ENCODE measurements at places on chromosomes 13 and 19. TPM values are rescaled to one million over a fixed set of nuclear protein-coding genes. Genes with fewer than 3 reads are reported as not detected.
A peak's percentile ranks its signal among the peaks of the same experiment; 100 is the strongest.

Gene ATP4B
- 0.58 TPM for total RNA-seq

Gene ZNF285
- total RNA-seq, result 3.1 TPM

Gene CNN1
- 13.4 TPM for total RNA-seq

Gene KLF2
- 5.9 TPM for total RNA-seq

Gene SERPINE3
- not detected for total RNA-seq

Gene LGALS4
- total RNA-seq, result 0.47 TPM

Gene ANGPTL8
- not detected for total RNA-seq

Gene CD37
- not detected for total RNA-seq

Gene AMER2
- total RNA-seq, result not detected

Gene MYO1F
- 0.15 TPM for total RNA-seq

Gene ADAMTS10
- 32.6 TPM for total RNA-seq

Gene ERICH6B
- not detected for total RNA-seq

Gene ZNF331
- total RNA-seq, result 8.3 TPM

DNA sequence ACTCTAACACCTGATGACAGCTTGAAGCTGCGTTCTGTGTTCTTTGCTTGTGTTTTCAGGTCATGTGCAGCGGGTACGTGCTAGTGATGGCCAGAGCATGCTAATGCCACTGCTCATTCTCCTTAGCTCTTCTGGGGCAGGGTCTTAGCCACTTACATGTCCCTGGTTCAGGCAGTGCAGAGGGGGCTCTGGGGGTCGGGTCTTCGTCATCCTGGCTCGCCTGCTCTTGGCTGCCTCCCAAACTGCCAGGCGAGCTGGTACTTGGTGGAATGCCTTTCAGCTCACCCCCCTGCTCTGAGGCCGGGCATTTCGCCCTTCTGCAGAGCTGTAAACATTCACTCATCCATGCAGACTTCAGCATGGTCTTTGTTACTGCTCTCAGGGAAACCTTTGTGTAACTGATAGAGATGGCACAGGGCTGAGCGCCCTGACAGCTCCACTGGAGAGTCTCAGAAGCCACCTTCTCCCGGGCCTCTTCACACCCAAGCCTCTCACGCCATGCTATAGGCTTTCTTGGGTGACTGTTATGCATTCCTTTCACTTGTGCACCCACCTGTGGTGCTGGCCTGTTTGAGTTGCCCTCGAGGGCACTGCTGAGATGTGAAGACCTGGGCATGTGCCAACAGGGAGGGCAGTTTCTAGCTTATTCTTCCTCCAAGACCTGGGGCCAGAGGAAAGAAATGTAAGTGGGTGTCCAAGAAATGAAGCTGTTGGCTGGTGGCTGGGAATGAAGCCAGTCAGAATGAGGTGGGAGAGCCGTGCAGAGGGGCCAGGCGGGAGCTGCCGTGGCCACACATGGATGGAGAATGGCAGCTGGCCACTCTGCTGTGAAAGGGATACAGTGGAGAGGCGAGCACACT lies 24.4 kb downstream of the FAM124A start:
- no peak for DNase-seq

GRCh38 chr19:435056-435706 lies 25.7 kb downstream of the SHC2 start:
- no peak for DNase-seq

DNA sequence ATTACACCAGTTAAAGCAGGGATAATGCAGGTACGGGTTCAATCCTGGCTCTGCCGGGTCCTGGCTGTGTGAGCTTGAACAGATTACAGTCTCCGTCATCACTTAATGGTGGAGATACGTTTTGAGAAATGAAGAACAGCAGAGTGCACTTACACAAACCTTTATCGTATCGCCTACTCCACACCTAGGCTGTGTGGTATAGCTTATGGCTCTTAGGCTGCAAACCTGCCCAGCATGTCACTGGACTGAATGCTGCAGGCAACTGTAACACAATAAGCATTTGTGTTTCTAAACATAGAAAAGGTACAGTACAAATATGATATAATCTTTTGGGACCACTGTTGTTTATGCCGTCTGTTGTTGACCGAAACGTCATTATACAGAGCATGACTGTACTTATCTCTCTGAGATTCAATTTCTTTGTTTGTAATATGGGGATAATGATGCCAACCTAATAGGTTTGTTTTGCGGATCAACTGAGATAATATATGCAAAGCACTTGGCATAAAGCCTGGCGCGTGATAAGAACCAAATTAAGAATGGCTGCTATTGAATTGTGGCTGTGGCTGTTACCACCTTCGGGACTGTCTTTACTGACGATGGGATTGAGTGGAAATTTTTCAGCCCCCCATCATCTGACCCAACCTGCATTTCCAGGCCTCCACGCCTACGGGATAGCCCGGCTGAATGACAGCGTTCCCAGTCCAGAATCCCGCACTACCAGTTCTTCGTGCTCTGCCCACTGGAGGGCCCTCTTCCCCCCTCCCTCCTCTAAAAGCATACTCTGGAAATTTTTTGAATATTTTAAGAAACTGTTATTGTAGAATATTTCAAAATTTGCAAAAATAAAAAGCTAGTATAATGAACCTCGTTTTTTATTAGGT lies 11.2 kb downstream of the KRTDAP start:
- no peak for DNase-seq

GRCh38 chr13:55660851-55661250 lies 1479.9 kb upstream of the PRR20A start:
- no peak for DNase-seq

DNA sequence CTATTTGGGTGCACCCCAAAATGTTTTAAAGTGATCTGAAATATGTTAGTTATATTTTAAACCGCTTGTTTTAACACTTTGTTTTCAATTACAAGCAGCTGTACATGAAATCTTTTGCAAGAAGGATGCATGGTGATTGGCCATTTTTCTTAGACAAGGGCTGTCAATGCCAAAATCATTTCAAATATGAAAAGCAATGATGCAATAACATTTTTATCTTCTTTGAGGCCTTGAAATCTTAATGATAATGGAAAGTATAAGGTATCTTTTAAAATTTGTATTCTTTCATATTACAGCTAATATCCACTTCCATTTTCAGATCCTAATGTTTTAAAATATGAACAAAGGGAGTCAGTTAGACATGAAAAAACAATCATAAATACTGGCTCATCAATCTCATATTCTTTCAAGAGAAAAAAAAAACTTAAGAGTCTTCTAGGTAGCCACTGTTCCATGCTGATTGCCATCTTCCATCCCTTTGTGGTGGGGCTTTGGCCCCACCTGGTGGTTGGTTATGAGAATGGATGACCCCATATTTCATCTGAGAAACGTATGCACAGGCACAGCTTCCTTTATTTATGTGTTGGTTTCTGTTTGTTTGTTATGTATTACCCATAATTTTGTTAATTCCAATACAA lies 330.3 kb upstream of the MIR17HG start:
- no peak for DNase-seq

DNA sequence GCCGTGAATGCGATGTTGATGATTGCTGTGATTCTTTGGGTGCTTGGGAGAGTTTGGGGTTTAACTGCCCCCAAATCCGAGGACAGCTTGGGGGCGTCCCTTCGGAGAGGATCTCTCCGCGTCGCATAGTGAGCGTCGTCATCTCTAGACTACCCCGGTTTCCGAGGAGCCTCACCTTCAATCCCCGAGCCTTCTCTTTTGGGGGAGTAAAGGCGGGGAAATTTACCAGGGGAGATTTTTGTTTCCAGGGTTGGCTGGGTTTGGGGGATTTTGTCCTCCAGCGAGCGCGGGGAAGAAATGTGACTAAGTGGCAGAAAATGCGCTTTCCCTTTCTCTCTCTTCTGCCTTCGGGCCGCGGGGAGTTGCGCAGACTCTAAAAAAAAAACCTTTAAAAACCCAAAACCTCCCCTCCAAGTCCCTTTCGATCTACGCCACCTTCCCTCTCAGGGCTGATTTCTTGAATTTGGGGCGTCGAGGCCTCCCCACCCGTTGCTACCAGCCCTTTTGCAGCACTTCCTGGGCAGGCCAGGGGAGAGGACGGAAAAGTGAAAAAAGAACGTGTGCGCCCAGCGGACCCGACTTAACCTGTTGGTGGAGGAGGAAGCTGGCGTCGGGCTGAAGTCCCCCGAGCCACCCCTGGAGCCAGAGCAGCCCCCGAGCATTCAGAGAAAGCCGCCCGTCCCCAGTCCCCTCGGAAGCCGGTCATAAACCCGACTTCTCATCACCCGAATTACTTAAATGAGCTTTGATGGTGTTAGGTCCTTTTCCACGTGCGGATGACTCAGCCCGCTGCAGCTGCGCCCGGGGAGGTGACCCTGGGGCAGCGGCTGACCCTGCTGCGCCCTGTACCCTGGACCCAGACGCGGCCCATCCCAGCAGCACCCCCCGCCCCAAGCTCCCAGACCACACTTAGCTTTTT lies 17.7 kb downstream of the NFIX start:
- no peak for DNase-seq

GRCh38 chr13:35393886-35394285 lies 82.6 kb downstream of the MAB21L1 start:
- DNase-seq, result no peak

DNA sequence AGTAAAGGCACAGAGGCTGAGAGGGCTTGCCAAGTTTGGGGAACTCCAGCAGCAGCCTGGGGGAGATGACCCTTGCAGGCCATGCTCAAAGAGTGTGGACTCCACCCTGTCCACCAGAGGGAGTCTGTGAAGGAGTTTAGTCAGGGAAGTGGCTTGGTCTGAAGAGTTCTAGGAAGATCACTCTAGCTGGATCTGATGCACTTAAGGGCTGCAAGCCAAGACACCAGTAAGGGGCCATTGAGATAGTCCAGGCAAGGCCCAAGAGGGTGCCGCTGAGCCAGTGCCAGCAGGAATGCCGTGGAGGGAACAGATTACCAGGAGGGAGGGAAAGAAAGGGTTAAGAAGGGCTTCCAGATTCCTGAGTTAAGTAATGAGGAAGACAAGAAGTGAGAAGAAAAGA lies 68.7 kb downstream of the ZAR1L start:
- DNase-seq, result peak; percentile 78

DNA sequence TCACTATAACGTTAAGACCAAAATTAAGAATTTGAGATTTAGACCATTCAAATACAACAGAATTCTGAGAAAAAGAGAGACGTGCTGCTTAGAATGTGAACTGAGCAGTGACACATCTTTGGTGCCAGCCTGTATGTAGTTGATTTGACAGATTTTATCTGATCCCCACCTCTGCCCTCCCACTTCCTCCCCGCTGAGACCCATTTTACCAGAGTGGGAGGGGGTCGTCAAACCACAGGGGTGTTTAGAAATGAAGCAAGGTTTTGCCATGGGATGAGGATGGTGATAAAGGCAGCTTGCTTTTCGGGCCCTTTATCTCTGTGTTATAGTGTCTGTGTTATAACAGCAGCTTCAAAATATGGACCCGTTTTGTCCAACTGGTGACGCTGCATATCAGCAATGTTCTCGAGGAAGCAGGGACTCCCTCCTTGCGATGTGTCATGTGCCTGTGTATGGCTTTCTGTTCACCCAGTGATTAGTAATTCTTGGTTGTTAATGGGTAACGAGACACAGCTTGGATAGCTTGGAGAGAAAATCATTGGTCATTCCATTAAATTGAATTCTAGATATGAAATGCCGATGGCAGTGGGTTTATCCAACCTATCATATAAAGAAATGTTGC lies 125.0 kb downstream of the HS6ST3 start:
- no peak for DNase-seq

GRCh38 chr13:67258482-67258881 lies 28.3 kb upstream of the PCDH9 start:
- DNase-seq, result no peak

All from glomerular endothelial cell (primary cell).